ENCODE measurements at places on chromosomes 7 and 10.

GRCh38 chr10:122515588-122516231, 44.8 kb upstream of the DMBT1 start:
- DNase-seq = no peak

GRCh38 chr10:61900829-61901792, at the start of gene ARID5B:
ARID5B (plus strand) TSS chr10:61901699; CDS start chr10:61901710, 11 bp downstream.
- DNase-seq = peak; percentile 34

DNA sequence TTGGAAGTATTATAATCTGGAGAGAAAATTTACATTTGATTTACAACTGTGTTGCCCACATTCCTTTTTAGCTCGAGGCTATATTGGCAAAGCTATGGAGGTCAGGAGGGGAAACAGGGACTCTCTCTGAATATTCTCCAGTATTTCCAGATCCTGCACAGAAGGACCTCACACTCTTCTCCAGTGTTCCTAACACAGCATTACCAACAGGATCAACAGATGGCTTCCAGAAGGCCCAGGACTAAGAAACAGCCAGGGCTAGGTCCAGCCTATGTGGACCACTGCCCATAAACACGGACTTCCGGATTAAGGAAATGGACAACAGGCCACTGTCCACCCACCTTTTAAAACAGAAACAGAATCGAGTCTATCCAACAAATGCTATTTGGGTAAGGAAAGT, 65.3 kb downstream of the CHCHD3 start:
- no peak for DNase-seq

GRCh38 chr10:8104005-8104404, 49.5 kb downstream of the GATA3 start:
- no peak for DNase-seq

All from neural crest cell (in vitro differentiated cells).